CD4-positive, CD25-positive, alpha-beta regulatory T cell (primary cell): ENCODE measurements at places on chromosomes 5 and 9.

DNA sequence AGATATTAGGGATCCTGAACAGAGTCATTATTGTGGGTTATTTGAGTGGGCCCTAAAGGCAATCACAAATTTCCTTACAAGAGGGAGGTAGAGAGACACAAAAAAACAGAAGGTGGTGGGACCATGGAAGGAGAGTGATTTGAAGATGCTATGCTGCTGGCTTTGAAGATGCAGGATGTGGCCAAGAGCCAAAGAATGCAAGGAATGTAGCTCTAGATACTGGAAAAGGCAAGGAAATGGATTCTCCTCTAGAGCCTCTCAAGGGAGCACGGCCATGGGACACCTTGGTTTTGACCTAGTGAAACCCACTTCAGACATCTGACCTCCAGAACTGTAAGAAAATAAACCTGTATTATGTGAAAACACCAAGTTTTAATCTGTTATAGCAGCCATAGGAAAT, 53.8 kb downstream of the TTC39B start:
- DNase-seq = no peak

- no peak for DNase-seq
Measured at GRCh38 chr5:173623296-173623771, 6.9 kb upstream of the BOD1 start.

GRCh38 chr9:97831843-97832636, 21.0 kb upstream of the FOXE1 start:
- DNase-seq = no peak

GRCh38 chr5:154039458-154039829, 677 bp downstream of the MFAP3 start:
- DNase-seq = no peak

DNA sequence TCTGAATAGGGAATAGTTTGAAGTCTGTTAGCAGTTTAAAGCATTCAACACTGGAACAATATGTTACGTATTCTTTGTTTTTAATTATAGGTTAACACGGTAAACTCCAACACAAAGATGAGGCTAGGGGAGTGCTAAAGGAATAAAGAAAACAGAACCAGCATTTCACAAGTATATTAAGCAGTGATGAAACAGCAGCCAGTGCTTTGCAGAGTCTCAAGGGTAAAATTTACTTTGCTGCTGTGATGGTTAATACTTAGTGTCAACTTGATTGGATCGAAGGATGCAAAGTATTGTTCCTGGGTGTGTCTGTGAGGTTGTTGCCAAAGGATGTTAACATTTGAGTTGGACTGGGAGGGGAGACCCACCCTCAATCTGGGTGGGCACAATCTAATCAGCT, 30.0 kb upstream of the GSN start:
- DNase-seq = no peak

DNA sequence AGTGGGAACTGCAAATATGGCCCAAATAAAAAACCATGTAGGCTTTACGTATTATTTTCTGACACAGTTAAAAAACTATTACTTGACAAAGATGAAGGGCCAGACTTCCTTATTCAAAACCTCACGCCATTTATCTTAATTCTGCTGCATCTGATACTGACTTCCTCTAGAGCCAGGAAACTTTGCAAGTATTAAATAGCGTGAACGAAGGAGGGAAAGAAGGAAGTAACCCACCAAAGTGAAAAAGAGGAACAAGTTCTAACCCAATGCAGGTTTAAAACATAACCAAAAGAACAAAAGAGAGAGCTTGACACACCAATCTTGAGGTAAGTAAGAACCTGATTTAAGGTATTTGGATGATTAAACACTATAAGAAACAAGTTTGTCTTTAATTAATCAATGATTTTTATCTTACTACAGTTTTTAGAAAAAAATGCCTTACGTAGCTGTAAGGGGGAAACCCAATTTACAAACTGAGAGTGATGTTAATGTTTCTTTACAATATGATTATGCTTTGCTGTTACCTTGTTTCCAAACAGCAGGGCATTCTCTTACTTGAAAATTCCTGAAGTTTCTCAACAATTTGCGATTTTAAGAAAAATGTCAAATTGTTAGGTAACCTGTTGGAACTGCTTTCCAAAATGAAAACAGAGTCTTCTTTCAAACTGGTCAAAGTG, at the start of gene GAPT:
Gene GAPT (plus strand): TSS at position 220 of the 677 bp plus-strand sequence. CDS start 3,102 bp downstream, outside the sequence.
- DNase-seq = no peak

DNA sequence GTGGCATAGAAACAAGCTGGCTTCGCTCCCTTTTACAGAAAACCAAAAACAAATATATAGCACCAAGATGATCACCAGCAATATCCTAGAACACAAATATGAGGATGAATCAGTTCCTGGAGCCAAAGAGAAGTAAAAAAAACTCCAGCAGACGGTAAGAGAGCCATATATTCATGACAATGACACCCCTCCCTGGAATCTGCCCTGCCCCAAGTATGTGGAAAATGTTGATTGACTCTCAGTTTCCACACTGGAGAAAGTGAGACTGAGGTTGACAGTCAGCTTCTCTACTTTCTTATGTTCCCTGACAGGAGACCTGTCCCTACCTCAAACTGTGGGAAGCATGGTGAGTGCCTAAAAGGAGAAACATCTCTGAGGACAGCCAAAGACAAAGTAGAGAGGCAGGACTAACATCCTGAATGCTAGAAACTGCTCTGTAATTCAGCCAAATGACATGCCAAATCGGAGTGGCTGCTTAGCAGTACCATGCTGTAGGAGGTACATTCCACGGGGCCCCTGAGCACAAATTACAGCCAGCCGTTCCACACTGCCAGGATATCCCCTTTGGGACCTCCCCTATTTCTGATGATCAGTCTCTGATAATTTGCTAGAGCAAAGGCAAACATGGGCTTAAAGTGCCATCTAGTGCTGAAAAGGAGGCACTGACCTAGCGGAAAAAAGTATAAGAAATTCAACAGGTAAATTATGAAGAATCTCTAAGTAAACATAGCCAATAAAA, 424.0 kb upstream of the RGMB start:
- DNase-seq = no peak

- no peak for DNase-seq
Measured at GRCh38 chr5:8349855-8350254, 480.9 kb downstream of the MTRR start.

DNA sequence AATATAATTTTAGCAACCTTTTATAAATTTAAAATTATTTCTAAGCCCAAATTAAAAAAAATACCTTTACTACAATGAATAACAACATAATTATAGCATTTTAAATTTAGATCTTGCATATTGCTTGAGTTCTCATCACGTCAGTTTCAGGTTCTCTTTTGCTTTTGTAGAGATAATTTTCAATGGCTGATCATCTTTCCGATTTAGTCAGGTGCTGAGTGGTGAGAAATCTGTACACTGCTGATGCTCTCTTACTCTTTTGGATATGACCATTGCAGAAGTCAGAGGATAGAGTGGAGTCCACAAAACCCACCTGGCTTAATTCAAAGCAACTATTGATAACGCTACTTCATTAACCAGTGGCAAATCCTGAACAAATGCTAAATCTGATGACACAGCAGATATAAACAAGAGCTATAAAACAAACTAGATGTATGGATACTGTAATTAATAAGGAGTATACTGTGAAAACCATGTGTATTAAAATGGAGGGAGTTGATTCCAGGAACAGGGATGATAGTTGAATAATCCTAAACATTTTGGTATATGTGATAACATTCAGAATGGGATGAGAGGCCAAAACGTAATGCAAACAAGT, 394.8 kb downstream of the CSNK1G3 start:
- DNase-seq = no peak

DNA sequence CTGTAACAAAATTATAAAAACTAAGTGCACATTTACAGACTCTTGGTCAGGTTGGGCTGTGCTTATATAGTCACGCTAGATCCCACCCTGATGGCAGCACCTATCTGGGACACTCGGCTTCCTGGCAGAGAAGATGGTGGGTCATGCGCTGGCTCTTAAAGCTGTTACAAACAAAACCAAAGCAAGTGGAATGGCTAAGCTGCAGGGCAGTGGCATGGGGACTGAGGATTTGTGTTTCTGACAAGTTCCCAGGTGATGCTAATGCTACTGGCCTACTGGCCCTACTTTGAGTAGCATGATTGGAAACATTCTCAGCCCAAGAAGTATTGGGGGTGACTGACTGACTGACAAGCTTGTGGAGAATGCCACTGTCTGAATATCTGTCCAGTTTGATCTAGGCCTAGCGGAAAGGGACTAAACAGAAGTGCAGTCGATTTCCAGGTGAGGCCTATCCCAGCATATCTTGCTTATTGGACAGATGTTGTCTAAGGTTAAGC, 8.3 kb downstream of the BTF3 start:
- DNase-seq = no peak

DNA sequence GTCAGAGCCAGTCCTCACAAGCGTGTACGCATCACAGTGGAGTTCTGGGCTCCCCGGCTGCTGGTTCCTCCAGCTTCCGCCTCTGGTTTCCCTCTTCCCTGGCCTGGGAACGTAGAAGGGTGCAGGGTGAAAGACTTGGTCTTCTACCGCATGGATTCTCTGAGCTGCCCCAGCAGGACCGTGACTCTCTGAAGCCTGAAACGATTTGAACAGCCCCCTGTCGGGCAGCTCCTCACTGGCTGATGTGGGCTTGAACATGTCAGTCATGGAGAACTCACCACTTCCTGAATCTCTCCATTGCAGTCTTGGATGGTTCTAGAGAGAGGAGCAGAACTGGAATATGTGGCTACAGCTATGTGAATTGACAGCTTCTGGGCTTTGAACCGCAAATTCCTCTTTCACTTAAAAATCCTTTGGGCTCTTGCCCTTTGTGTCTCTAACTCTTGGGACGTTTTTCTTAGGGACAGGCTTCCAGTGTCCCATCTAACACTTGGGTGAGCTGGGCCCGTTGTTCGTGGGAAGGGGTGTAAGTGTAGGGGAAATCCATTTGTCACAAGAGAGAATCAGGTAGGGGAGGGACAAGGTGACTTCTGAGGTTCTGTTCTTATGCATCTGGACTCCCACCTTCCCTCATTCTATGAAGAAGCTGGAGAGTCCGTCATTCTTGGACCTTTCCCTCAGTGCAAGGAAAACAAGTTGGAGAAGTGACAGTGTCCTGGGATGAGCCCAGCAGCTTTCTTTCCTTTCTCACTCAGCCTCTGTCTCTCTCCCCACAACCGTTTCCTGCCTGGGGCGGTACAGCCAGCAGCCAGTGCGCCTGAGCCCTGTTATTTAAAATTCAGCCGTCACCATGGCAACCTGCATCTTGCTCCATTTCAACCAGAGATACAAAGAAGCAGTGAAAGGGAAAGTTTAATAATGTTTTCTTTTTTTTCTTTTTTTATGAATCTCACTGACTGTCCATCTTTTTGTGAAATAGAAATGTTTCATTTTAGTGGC, 84.7 kb downstream of the PTTG1 start:
- DNase-seq = peak; percentile 86

- DNase-seq = no peak
Measured at GRCh38 chr5:76099756-76100155, 16.6 kb downstream of the SV2C start.

- DNase-seq = no peak
Measured at GRCh38 chr5:3010301-3010952, 258.9 kb upstream of the IRX2 start.

DNA sequence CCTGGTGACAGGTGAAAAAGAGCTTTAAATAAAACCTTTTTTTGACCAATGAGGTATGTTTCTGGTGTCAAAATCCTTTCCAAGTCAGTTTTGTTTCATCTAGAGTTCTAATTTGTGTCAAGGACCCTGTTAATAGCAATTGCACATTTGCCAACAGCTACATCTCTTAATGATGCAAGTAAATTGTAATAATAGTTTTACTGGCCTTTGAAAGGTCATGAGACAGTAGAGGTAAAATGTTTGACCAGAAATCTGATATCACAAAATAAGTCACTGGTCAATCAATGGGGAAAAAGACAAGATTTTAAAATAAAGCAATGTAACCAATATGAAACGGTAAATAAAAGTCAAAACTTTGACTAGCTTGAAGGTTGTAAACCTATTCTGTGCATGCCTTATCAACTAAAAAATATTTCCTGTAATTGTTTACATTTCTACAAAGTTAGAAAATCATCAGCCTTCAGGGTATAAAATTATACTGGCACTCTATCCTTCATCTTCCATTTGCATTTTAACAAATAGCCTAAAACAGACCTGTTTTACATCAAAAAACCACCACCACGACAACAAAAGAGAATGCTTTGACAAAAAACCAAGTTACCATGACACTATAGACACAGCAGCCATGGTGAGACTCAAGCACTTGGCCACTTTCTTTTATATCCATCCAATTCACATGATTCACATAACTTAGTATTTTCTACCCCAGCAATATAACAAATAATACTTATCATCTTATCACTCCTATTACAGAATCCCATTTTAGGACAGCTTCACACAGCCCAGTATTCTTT, 3.0 kb downstream of the NADK2 start:
- no peak for DNase-seq

GRCh38 chr5:163342306-163342705, 95.1 kb upstream of the CCNG1 start:
- DNase-seq = no peak

- DNase-seq = no peak
Measured at GRCh38 chr5:142644640-142645361, 41.1 kb downstream of the FGF1 start.

GRCh38 chr9:126523611-126524111, 90.1 kb upstream of the LMX1B start:
- DNase-seq = no peak

- DNase-seq = no peak
Measured at GRCh38 chr9:127506814-127507750, 55.8 kb downstream of the LRSAM1 start.

GRCh38 chr5:56610093-56610698, 205.2 kb upstream of the MAP3K1 start:
- peak; percentile 79 for DNase-seq

DNA sequence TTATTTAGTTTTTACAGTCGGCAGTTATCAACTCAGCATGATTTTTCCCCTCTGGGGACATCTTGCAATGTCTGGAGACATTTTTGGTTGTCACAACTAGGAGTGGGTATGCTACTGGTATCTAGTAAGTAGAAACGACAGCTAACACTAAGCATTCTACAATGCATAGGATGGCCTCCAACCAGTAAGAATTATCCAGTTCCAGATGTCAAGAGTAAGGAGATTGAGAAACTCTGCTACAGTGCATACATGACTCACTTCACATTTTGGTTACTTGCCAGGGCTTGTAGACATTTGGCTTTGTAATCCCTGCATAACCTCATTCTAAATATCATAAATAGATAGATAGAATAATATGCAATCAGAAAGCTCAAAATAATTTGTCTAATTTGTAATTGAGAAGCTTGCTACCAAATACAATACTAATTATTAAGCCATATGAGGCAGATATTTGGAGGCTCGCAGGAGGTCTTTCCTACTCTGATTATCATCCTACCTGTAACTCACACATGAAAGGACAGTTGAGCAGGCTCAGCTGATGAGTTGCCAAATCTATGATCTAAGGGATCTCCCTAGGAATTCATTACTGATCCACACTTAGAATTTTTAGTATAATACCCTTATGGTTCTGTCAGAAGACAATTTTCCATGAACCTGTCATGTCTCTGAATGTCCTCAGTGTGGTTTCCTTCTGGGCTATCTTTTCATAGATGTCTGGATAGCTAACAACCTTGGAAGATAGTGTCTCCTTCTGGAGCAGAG, 346.9 kb upstream of the TLE4 start:
- no peak for DNase-seq
